ENCODE measurements at places on chromosomes 3 and 15.

- no peak for DNase-seq
These were observed 1188.8 kb upstream of the CADM2 start for GRCh38 chr3:83769791-83770663.

DNA sequence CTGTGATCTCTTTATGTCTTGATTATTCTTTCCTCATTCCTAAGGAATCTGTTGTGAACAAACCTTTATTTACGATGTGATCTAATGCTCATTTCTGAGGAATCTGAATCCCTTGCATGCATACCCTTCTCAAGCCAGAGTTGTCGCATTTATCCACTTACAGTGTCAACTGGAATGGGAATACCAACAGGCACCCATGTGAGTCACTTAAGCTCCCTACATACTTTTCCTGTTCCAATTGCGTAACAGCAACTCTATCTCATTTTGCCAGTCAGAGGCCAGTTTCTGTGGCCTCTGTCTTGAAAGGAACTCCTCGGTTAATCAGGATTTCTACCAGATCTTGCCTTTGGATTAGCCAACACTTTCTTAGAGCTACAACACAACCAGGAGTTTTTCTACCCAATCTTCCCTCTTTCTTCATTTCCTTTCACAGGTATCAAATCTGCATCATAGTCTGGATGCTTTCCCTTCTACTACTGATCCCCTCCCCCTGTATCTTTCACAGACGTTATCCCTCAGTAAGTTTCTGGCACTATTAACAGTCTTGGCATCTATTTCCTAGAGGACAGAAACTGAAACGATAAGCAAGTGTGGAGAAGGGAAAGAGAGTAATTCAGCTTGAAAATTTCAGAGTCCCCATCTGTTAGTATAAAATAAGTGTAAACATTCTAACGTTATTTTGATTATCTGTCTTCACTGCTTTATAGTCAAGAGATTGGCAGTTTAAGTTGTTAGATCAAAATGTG lies 66.8 kb upstream of the BCHE start:
- no peak for DNase-seq

DNA sequence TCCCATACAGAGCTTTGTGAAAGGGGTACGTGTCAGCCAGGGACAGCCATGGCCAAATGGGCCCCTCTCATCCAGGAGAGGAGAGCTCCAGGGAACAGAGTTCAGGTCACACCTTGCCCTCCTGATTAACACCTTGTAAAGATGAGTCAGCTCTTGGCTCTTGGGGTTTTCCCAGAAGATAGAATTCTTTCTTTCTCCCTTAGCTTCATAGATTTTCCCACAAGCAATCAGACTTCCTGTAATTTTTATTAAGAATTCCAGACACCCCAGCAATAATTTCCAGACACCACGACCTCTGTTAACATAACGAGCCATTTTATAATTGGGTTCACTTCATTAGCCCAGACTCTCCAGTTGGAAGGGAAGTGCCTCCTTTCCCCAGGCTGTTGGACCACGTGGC lies 86.4 kb downstream of the LRTM1 start:
- DNase-seq: no peak

DNA sequence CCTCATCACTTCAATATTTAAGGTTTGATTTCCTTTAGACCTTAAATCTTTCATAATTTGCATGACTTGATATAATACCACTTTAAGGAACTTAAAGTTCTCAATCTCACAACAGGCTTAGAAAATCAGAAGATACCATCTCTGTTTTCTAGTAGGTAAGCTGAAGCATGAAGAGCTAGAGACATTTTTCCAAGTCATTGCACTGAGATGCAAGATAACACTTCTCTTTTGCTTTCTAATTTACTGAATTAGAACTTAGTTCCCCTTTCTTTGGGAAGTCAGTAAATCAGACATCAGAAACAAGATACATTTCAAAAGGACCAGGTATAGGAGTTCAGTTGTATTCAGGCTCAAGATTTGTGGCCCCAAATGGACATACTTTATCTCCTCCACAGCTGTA lies 79.7 kb downstream of the DZIP3 start:
- DNase-seq: no peak

DNA sequence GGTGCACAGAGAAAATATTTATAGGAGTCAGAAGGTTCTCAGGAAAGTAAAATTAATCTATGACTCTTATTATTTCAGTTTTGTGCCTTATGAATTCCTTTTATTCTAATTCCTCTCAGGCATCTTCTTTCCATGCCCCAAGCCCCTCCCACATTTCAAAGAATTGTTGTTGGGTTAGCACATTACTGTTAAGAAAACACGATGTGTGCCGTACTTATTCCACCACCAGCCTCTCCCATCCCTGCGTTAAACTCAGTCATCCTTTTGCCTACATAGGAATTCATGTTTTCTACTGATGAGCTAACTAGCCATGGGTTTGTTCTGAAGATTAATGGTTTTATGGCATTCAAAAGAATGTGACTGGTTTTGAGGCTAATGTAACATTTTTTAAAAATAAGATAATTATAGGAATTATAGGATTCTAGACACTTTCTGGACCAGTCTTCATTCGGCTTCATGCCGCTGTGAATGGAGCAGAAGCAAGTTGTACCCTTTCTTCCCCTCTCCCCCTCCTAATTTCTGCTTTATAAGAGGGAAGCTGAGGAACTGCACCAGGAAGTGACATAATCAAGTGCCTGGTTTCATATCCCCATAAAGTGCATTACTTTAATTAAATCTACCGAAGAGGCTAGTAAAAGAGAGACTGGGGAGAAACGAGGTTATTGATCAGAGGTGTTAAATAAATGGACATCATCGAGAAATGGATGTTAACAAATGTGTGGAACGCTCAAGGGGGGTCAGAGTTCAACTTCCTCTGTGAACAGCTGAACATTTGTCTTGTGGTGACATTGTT lies 12.3 kb upstream of the MB21D2 start:
- DNase-seq: no peak

DNA sequence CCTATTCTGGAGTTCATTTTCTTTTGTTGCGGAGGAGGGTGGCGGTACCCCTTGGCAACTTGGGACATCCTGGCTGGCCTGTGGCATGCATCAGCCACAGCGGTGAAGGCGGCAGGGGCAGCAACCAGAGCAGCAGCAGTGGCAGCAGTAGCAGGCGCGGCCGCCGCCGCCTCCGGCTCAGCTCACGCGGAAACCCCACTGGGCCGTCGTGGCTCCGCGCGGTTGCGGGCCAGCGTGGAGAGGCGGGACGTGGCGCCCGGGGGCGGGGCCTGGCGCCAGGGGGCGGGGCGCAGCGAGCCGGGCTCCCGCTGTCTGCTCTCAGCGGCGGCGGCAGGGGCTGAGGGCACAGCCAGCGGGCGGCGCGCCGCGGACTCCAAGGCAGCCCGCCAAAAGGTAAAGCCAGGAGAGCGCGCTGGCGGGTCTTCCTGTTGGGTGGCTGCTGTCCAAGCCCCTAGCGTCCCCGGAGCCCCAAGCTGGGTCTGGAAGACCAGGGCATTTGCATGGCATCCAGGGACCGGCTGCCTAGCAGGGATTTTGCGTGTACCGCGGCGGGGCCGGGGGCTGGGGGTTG lies 334.4 kb upstream of the THRB start:
- peak; percentile 62 for DNase-seq

- DNase-seq: no peak
These were observed 57.6 kb upstream of the CHRM5 start for GRCh38 chr15:33910741-33911140.
